Stimulated activated CD4-positive, alpha-beta T cell treated with anti-CD3 and anti-CD28 coated beads, Interleukin-2, amount 100 ng/mL, for 4 hours (primary cell): ENCODE measurements at places on chromosomes 3 and 15.

- no peak for DNase-seq
These were observed 534.5 kb upstream of the KCNMB2 start for GRCh38 chr3:178001670-178002101.

DNA sequence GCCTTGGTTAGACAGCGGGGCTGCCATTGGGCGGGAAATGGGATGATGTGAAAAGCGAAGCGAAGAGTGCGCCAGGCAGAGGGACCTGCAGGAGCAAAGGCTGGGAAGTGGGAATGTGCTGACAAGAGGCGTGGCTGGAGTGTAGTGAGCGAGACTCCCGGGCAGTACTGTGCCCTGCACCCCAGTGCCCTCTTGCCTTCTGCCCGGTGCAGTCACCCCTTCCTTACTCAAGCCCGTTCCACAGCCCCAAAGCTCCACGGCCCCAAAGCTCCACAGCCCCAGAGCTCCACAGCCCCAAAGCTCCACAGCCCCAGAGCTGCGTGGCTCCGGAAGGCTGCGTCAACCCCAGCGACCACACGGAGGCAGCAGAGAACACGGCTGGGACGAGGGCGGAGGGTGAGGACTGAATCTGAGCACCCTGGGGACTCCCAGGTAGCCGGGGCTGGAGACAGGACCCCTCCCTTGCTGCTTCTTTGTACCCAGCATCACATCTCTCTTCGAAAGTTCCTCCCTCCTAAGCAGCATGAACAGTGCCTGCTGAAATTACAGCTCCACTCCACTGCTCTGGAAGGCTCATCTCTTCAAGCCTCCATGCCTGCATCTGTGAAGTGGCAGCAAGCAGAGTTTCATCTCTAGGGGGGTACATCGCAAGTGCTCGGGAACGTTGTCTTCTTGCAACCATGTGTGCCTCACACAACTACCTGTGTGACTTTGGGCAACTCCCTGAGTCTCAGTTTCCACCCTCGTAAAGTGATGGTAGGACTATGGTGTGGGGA, 108.9 kb downstream of the FBLN2 start:
- peak; percentile 43 for DNase-seq

DNA sequence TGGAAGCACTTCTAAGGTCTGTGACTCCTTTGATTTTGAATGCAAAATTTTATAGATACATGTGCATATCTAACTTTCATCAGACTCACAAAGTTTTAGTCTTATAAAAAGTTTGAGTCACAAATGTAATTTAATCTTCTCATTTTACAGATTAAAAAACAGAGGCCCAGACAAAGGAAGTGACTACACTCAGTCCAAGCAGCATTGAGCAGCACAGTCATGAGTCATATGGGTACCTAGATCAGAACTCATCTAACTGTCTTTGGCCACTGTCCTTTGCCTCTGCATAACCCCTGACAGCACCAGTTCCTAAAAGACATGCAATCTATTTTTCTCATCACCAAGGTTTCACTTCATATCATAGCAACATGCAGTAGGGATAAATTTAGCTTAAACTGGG, 210.7 kb upstream of the KCNH8 start:
- DNase-seq = no peak

- no peak for DNase-seq
These were observed 284.1 kb upstream of the LRRFIP2 start for GRCh38 chr3:37458162-37459120.

DNA sequence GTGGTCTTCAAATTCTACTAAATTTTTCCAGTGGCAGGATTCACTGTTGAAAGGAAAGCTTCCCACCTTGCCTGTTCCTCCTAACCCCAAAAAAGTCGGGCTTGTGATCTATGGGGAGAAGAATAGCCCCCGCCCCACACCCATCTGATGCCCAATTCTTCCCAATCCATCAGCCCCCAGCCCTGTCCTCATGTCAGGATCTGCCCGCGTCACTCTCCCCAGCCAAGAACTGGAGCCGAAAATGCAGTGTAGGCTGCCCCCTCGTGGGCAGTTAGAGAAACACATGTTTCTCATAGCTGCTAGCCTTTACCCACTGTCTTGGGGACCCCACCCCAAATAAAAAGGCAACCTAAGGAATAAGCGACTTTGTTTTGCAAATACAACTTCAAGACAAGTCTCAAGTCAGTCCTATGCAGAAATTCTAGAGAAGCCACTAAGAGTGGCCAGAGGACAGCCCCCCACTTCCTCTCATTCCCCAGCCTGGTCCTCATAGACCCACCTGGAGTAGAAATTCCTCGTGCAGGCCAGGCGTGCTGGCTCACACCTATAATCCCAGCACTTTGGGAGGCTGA, 13.0 kb upstream of the CSK start:
- DNase-seq = peak; percentile 46

DNA sequence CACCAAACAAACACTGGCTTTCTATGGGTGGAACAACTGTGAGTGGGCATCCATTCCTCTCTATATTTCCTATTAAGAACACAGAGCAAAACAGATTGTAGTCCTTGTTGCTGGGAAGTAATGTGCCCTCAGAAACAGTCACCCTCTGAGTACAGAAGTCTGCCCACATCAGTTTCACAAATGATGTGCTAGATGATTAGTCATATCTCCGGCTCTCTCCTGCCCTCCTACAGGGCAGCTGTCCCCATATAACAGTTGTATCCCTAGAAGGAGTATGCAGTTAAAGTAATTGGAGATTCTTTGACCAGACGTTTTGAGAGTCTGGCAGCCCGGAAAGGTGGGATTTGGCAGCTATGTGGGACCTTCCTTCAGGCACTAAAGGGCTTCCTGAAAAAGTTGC, 159.9 kb downstream of the APBA2 start:
- no peak for DNase-seq

GRCh38 chr3:189778340-189778950, 147.3 kb downstream of the TP63 start:
- no peak for DNase-seq

GRCh38 chr3:158918008-158918407, 116.2 kb downstream of the MFSD1 start:
- DNase-seq = no peak

DNA sequence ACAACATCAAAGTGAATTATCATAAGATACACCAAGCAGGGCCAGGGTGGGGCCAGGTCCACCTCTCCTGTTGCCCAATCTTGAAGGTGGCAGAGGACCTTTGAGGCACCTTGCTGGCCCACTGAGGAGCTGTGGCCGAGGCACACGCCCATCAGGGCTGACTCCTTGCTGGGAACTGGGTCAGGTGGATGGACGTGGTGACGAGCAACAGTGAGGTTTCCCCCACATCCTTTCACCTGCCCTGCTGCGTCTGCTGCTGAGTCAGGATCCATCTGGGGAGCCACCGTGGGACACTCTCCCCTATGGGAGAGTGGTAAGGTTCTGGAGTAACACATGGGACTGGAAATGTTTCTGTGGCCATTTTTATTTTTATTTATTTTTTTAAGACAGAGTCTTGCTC, 17.3 kb upstream of the FURIN start:
- DNase-seq = no peak

DNA sequence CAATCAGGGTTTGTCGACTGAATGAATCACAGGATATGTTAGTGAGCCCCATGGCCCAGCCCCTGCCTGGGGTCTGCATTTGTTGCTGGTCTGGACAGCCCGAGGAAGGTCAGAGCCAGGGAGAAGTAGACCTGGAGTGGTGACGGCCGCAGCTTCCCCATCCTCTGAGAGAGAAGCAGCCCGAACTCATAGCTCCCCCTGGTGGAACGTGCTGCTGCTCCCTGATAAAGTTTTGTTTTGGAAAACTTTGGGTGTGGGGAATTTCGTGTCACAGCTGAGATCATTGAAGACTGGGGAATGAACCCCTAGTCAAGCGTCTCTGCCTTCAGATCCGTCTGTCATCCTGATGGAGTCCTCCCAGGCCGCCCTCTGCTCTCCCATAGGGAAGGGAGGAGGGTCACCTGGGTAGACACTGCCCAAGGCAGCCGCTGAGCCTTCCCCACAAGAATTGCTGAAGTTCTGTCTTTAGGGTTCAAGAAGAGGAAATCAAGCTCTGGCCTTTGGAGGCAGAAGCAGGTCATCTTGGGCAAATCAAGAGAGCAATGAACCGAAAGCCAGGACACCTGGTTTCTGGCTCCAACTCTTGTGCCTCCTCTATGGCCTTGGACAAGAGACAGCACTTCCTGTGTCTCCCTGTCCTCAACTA, 60.5 kb downstream of the GLDN start:
- no peak for DNase-seq

- no peak for DNase-seq
These were observed 50.7 kb downstream of the TRA2B start for GRCh38 chr3:185887066-185887465.
